ENCODE measurements at places on chromosomes 13 and 19.

DNA sequence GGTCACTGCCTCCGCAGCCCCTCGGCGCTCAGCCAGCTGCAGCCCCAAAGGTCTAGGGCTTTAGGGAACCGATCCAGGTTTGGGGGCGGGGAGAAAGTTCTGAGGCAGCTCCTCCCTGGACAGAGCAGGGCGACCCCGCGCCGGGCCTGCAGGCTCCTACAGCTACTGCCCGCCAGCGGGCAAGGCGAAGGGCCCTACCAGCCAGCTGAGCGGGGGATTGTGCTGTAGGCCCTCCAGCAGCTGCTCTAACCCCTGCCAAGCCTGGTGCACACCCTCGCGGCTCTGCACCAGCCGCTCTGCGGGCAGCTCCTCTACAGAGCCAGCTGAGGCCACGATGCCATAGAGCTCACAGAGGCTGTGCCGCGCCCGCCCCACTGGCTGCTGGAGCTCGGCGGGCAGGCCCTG, 14.0 kb downstream of the PLIN4 start:
- peak; percentile 27 for DNase-seq

DNA sequence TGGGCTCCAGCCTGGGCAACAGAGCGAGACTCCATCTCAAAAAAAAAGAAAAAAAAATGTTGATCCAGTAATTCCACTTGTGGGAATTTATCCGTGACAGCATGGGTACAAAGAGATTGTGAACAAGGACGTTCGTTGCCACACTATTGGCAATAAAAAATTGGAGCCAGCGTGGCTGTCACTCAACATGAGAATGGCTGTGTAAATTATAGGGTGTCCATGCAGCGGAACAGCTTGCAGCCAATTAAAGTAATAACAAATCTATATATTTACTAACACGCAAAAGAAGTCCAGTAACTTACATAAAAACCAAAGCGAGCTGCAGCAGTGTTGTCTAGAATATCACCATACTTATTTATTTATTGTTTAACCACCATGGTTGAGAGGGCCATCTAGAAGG, 19.3 kb downstream of the DPF1 start:
- DNase-seq: no peak

GRCh38 chr19:10104665-10105508, 1.3 kb upstream of the PPAN start:
- no peak for DNase-seq

GRCh38 chr13:23680845-23681669, 110.8 kb downstream of the TNFRSF19 start:
- no peak for DNase-seq

DNA sequence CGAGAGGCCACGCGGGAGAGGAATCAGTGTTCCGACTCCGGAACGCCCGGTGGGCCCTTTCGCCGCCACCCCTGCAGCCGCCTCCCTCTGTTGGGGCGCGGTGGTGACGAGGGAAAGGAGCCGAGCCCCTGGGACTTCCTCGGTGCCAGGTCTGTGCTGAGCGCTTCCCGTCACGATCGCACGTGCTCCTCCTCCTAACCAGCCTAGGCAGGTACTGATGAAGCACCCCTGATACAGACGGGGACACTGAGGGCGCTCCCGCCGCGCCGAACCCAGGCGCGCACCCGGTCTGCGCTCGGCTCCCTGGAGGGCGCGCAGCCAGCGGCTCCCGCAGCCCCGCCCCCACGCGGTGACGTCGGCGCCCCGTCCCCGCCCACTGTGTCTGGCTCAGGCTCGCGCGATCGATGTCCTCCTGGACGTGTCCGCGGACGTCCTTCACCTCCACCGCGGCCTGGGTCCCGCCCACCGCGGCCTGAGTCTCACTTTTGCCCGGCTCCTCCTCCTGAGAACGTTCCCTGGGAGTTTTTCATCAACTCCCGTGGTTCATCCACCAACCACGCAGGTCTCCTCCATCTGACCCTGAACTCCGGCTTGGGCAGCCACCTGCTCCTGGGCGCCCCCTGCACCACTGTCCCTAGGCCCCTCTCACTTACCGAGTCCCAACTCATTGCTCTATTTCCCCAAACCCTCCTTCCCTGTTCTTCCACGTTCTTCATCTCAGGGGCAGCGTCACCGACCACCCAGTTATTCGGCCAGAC, 2.6 kb upstream of the KLK15 start:
- peak; percentile 6 for DNase-seq

DNA sequence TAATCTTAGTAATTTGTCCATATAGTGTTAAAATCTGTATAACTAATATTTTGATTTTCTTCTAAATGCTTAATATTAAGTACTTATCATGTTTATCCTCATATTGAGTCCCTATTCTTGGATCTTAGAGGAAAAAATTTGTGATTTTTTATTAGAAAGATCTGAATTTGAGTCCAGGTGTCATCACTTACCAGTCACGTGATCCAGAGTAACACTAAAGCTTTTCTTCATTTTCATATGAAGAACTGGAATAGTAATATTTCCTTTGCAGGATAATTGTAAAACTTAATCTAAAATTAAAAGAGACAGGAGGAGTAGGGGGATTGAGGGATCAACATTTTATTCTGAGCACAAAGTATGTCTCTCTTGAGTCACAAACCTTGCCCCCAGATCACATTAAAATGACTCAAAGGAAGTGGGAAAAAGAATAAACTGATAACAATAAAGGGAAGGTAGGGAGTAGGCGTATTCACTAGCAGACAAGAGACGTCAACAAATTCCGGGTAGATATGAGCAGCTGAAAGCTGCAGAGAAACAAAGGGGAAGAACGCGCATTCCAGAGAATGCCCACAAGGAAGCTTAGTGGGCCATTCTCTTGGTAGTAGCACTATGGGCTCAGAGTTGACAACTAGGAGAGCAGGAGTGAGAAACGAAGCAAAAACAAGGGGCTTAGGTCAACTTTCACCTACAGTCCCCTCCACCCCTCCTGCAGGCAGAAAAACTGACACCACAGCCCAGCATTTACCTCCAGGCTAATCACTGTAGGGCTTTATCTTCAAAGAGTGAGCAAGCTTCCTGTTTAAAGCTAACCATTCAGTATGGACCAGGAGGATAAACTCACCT, 123.1 kb downstream of the SPRY2 start:
- no peak for DNase-seq

DNA sequence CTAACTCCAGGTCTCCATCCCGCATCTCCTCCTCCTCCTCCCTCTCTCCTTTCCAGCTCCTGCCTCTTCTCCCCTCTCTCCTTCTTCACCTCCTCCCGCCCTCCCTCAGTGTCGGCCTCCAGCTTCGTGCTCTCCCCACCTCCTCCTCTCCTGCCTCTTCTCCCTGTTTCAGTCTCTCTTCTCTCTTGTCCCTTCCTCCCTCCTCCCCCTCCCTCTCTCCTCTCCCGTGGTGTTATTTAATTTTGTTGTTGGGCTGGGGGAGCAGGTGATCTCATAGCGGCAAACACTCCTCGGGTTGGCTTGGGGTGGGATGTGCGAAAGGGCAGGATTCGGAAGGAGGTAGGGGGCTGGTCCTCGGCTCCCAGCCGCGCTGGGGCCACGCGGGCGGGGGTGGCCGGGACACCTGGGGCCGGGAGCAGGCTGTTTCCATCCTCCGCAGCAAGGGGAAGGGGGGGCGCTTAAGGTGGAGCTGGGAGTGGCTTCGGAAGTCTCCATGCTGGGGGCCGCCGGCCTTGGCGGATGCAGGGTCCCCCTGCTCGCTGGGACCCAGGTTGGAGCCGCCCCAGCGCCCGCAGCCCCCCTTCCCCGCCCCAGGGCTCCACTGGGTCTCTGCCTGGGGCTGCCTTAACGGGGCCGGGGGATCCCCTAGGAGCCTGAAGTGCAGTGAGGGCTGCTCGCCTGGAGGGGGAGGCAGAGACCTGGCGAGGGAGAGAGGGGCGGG, at the start of gene CA11:
CA11 (minus strand) TSS at position 187 of the 721 bp plus-strand sequence. CDS start 555 bp downstream, outside the sequence.
- DNase-seq: peak; percentile 89

- DNase-seq: no peak
Measured at GRCh38 chr13:77536358-77536757, 852 bp downstream of the SCEL start.

DNA sequence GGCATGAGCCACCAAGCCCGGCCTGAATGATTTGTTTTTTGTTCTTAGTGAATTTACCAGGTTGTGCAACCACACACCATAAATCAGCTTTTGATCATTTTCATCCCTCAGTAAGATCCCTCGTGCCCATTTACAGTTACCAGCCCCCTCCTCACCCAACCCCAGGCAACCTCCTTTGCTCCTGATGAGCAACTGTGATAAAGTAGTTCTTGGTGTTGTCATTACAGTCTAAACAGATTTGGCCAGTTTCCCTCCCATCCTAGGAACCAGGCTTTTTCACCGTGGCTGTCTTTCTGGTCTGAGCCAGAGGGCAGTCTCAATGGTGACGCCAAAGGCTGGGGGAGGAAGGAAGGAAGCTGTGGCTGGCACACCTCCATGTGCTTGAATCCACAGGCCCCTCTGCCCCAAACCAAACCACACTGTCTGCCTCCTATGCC, 61.2 kb upstream of the WDFY2 start:
- DNase-seq: peak; percentile 21

DNA sequence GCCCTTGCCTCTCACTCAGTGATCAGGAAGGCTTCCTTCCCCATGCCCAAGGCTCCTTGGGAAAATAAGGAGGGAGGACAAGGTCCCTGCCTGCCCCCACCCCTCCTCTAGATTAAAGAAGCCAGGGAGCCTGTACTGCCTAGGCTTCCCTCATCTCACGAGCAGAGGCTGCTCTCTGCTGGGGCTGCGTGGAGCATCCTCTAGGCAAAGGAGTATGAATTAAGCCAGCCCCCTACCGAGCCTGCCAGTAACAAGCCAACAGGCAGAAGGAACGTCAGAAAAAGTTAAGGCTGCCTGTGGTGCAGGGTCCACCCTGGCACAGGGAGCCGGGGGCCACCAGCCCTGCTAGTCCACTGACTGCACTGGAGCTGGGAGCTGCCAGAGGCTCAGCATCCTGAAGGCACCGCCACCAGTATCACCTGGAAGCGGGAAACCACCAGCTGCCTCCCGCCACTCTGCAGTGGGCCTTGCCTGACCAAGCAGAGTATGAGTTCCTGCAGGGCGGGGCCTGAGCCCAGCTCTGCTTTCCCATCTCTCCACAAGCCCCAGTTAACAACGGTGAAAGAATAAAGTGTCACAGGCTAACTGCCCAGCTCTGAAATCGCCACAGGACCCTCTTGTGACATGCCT, 6.8 kb downstream of the NAPA start:
- no peak for DNase-seq

- no peak for DNase-seq
Measured at GRCh38 chr13:40390401-40390916, 276.0 kb downstream of the FOXO1 start.

DNA sequence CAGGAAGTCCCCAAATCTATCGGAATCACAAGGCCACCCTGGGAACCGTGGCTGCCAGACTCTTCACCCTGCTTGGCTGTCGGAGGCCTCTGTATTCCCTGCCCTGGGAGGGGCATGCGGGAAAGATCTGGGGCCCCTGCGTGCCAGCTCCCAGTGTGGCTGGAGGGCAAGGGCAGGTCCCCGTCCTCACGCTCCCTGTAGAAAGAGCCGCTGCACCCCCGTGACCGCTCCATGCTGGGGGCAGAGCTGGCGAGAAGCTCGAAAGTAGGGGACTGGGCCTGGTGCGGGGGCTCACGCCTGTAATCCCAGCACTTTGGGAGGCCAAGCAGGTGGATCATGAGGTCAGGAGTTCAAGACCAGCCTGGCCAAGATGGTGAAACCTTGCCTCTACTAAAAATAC, 208.4 kb upstream of the SOX1 start:
- no peak for DNase-seq

GRCh38 chr19:29665826-29666577, 741 bp downstream of the PLEKHF1 start:
- DNase-seq: no peak

DNA sequence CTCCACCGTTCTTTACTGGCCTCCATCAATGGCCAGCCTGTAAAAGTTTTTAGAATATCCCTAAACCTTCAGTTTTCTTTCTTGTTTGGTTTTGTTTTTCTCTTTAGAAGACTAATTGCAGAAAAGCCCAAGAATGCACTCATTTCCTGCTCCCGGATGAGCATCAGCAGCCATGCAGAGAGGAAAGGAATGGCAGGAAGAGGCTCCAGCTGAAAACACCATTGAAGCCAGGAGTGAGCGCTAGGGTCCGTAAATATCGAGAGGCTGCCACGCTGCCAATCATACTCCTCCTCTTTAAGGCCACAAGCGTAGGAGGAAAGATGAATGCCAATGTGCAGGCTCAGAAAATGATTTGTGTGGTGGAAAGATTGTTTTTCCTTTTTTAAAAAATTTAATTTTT, 57.4 kb upstream of the UBE2L5 start:
- DNase-seq: no peak

- no peak for DNase-seq
Measured at GRCh38 chr13:40550130-40550529, 116.3 kb downstream of the FOXO1 start.

- DNase-seq: peak; percentile 60
Measured at GRCh38 chr13:41563984-41564365, 106.6 kb downstream of the RGCC start.

- peak; percentile 58 for DNase-seq
Measured at GRCh38 chr19:38284422-38284821, 19.6 kb upstream of the C19orf33 start.

DNA sequence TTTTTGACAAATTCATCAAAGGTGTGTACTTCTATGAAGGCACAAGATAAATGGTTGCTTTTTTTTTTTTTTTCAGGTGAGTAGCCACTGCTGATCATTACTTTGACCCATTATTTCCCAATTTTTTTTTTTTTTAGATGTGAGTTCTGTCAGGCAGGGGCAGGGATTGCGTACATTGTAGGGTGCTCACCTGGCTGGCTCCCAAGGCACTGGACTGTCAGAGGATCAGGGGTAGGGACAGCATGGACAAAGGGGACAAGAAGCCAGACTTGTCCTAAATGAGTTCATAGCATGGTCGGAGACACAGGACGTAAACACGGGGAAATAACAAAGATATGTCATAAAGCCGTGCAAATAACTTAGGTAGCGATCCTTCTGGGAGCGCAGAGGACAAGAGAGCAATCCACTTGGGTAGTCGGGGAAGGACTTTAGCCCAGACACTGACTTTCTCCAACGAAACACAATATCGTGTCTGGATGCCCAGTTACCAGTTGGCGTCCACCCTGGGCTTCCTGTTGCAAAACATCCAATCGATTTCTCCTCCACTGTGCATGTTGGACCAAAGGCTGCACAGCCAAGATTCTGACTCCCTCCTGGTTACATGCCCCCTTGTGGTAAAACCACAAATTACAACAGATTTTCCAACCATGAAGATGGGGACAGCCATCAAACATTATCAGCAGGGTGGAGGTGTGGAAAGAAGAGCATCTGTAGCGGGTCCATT, 27.5 kb upstream of the KATNAL1 start:
- peak; percentile 71 for DNase-seq

DNA sequence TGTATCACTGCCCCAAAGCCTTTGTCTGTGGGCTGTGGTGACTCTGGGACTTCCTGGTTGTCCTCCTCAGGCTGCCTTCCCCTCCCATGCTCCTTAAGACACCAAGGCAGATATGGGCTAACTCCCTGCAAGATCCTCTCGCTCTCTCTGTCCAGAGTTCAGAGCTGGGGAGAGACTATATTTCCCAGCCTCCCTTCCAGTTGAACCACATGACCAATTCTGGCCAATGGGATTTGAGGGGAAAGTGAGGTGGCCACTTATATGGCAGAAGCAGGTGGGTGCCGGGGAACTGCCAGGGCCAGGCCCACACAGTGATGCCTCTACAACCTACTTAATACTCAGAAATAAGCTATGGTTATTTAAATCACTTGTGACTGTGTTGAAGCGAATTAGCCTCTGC, 16.2 kb upstream of the ANGPTL8 start:
- no peak for DNase-seq

Data from pons (tissue), 1 donor.